ENCODE measurements at places on chromosomes 7 and 10.
A peak's percentile ranks its signal among the peaks of the same experiment; 100 is the strongest.

GRCh38 chr10:88660598-88660884, 3.7 kb upstream of the LIPF start:
- no peak for DNase-seq

- no peak for DNase-seq
Observed at GRCh38 chr7:102190776-102191350, 95.8 kb upstream of the SH2B2 start.

GRCh38 chr7:131532570-131533091, 23.8 kb downstream of the PODXL start:
- no peak for DNase-seq

GRCh38 chr7:37448011-37448635, 541 bp downstream of the ELMO1 start:
- DNase-seq = no peak

- DNase-seq = no peak
Observed at GRCh38 chr10:62239994-62240393, 28.6 kb downstream of the RTKN2 start.

DNA sequence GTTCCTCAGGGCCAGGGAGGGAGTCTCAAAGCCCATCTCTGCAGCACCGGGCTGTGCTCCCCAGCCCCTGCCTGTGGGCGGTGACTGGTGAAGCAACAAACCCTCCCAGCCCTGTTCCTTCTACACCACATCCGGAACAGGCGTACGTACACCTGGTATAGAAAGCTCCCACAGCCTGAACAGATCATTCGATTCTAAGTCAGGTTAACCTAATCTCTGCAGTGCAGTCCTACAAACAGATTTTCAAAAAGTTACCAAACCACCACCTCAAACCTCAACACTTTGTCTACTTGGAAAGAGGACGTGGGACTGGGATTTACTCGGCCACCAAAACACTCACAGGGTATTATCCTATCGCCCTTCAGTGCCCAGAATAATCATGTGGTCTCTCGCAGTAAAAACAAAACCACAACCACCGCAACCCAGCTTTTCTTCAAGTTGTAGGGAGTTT, 238.4 kb downstream of the DIP2C start:
- DNase-seq = no peak

GRCh38 chr7:123773481-123773880, 24.7 kb upstream of the WASL start:
- DNase-seq = no peak

- DNase-seq = no peak
Observed at GRCh38 chr10:132607961-132608495, 70.4 kb downstream of the INPP5A start.

- no peak for DNase-seq
Observed at GRCh38 chr7:12612622-12613021, 42.1 kb downstream of the SCIN start.

DNA sequence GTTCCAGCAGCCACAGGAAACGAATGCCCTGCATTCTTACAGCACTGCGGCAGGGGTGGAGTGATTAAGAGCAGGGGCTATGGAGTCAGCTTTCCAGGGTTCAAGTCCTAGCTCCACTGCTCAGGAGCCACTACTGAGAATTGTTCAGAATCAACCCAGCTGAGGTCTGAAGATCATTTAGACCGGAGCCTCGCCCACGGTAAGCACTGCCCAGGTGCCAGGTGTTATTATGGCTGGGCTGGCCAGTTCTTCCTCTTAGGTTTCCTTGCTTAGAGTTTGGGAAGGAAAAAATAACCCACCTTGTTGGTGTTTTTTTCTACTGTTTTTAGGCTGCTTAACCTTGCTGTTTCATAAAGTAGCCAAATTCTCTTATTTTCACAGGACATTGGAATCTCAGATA, 4.8 kb upstream of the FIGNL1 start:
- DNase-seq = no peak

DNA sequence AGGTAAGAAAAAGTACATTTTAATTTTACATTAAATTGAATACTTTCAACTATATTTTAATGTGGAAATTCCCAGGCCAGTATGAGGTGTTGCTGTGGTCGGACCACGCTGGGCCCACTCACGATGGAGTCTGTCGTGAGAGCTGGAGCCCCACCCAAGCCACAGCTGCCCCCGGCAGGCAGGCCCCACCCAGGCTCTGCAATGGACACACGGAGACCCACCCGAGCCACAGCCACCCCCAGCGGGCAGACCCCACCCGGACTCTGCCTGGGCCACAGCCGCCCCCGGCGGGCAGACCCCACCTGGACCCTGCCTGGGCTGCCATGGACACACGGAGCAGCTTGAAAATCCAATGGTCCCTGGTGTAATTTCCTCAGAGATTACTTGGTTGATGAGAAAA, 141.3 kb downstream of the PTPRN2 start:
- DNase-seq = no peak

- no peak for DNase-seq
Observed at GRCh38 chr10:31759124-31759798, 169.4 kb downstream of the ARHGAP12 start.

- DNase-seq = no peak
Observed at GRCh38 chr10:130750441-130750840, 561.1 kb downstream of the TCERG1L start.

DNA sequence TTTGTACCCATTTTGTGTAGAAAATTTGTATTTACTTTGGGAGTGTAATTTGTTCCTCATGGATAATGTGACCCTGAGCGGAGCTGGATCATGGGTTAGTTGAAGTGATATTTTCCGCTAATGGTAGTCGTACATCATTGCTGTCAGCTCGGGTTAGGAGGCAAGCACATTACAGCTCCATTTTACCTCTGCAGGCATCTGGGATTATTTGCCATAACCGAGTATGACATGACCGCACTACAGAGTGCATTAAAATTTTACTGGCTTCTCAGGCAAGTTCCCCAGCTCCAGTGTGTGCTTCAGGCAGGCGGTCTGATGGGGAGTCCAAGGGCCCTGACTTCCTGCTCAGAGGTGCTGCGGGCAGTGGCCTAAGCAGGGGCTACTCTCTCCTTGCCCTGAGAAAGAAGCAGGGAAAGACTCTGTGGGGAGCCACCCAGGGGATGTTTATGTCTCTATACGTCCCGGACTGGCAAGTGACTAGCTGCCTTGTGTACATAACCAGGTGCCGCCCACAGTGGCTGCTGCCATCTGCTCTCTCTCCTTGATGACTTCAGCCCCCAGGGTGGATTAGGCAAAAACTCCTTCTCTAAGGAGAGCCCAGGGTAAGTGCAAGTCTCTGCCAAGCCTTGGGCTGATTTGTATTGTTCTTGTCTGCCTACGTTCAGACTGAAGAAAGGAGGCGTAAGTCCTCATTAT, 685.3 kb upstream of the GALNT17 start:
- DNase-seq = peak; percentile 79

GRCh38 chr10:35568483-35569015, 36.6 kb upstream of the GJD4 start:
- DNase-seq = no peak

Data from NCI-H524 treated with DMSO at 0.1 percent for 48 hours (cell line).